ENCODE measurements at places on chromosomes 12 and 14.

DNA sequence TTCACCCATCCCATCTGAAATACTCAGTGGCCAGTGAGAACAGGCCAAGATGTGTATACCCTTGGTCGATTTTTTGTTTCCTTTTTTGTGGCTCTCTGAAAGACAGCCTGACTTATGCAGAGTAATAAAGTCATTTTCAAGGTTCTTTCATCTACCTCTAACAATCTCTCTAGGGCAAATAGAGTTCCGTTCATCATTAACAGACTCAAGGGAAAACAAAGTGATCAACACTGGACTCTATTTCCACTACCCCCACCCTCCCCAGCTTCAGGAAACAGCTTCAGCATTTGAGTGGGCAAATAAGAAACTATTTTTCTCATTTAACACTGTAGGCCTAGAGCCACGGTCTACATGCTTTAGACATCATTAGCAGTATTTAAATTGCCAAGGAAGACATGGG, 15.9 kb downstream of the PRKAB1 start:
- DNase-seq: no peak

DNA sequence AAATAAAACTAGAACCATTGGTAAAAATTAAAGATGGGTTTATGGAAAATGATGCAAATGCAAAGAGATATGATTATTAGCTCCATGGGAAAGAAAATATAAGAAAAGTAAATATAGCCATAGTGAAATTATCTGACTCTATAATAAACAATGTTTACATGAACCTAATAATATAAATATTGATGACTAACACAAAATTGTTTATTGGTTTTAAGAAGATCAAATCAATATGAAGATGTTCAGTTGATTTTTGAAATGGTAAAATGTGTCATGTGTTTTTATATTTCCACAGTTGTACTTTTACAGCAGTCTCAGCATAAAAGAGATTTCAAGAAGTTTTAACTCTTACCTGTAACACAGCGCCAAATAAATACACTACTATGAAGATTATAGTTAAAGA, 114.0 kb downstream of the SLC41A2 start:
- DNase-seq: no peak

DNA sequence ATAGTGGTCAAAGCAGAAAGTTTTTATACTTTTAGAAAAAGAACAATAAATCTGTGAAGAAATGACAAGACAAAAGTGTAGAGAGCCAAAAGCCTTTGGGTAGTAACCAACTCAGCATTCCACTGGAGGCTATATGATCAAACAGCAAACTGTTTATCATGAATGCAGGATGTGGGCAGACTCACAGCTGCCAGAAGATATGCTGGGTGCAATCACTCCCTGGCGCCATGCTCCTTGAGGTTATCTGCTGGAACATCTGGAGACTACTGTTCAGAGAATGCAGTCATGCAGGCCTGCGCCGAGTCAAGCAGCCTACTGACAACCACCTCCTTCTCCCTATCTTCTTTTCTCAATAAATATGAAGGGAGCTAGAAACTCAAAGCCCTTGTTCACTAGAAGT, 49.0 kb upstream of the SLC8A3 start:
- no peak for DNase-seq

DNA sequence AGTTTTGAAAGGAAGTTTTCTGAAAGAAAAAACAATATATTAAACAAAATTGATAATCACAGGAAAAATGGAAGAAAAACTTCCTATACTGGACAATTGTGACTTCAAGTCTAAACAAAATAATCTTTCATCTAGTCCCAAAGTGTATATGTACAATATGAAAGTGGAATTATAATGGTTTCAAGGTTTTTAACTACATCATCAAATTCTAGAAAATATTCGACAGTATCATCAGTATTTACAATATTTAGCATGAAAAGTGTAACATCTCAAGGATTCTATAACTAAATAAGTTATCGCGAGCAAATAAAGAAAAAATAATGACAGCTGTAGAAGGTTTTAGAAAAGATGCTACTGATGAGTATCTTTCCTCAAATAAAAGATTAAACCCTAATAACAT, 310.9 kb upstream of the LRFN5 start:
- DNase-seq: no peak

- DNase-seq: no peak
These were observed 1084.7 kb downstream of the SLC6A15 start for GRCh38 chr12:83827860-83828259.

- no peak for DNase-seq
These were observed 135.0 kb upstream of the MYL2 start for GRCh38 chr12:111055181-111055880.

DNA sequence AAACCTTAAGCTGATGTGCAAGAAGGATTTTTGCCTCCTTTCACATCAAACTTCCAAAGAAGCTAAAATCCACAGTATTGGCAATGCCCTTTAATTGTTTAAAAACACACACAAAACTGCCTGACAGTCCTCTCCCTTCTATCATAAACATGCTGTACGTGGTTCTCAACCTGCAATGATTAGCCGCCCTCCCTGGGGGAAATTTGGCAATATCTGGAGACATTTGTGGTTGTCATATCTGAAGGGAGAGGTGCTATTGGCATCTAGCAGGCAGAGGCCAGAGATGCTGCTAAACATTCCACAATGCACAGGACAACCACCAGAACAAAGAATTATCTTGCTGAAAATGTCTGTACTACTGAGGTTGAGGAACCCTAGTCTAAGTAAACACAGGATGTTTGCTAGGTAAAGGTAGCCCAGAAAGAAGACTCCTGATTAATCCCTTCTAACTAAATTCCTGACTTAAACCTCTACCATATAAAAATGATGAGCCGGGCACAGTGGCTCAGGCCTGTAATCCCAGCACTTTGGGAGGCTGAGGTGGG, 1.2 kb downstream of the ACOT6 start:
- DNase-seq: no peak

- DNase-seq: no peak
These were observed 4.6 kb upstream of the CACNB3 start for GRCh38 chr12:48813465-48814261.

GRCh38 chr12:109840305-109841074, 7.3 kb upstream of the TRPV4 start:
- DNase-seq: no peak

DNA sequence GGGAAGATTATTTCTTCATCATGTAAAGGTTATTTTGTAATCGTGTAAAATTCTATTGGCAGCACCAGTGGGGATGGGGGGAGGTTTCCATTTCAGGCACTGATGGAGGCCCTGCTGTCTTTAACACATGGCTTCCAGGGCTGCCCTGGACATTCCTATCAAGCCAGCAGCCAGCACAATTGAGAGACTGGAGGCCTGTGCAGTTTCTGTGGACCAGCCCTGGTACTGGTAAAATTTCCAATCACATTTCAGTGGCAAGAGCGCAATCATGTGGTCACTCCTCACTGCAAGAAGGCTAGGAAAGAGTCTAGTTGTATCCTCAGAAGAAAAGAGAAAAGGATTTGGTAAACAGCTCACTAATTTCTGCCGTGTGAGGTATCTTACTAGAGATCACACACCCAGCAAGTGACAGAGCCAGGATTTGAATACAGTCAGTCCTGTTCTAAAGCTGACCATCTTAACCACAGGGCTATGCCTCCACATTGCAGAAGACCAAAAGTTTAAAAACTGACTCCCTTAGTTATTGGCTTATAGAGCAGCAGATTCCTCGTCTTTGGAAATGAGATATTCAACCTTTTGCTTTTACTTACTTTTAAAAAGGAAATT, 179.4 kb upstream of the ARHGAP5 start:
- DNase-seq: no peak

DNA sequence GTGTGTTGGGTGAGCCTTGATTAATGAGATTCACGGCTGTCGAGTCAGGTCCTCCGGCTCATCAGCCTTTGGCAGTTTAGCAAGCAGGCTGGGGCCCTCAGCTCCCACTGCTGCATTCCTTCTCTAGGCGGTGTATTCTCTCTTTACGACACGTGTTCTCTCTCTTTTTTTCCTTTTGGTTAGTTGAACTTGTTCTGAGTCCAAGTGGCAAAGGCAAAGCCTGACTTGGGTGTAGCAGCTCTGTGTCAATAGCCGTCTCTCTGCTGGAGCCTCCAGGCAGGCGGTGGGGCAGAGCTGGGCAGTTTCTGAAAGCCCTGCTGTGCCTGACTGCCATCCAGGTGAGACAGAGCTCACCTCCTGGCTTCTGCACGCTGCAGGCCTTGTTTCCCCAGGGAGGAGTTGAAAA, 46.6 kb downstream of the SUSD6 start:
- no peak for DNase-seq

- DNase-seq: no peak
These were observed 1.8 kb downstream of the ZDHHC22 start for GRCh38 chr14:77139540-77140358.

DNA sequence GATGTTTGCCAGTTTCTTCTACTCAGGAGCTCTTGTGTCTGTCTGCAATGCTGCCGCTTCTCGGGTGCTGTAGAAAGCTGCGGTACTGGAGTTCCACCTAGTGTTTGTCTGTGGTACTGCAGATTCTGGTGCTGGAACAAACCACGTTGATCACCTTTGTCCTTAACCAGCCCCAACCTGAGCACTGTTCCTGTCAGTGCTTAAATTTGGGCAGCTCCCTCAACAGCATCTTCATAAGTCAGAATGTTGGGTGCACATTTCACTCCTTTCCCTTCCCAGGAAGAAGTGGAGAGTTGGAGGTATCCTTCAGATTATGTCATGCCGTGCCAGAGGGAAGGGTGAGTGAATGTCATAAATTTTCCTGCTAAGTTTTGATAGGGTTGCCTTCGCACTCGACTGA, 48.7 kb upstream of the LALBA start:
- DNase-seq: peak; percentile 25

GRCh38 chr14:101511620-101512375, 49.5 kb upstream of the DIO3 start:
- no peak for DNase-seq

- no peak for DNase-seq
These were observed 31.5 kb downstream of the RAD9B start for GRCh38 chr12:110533607-110534006.

DNA sequence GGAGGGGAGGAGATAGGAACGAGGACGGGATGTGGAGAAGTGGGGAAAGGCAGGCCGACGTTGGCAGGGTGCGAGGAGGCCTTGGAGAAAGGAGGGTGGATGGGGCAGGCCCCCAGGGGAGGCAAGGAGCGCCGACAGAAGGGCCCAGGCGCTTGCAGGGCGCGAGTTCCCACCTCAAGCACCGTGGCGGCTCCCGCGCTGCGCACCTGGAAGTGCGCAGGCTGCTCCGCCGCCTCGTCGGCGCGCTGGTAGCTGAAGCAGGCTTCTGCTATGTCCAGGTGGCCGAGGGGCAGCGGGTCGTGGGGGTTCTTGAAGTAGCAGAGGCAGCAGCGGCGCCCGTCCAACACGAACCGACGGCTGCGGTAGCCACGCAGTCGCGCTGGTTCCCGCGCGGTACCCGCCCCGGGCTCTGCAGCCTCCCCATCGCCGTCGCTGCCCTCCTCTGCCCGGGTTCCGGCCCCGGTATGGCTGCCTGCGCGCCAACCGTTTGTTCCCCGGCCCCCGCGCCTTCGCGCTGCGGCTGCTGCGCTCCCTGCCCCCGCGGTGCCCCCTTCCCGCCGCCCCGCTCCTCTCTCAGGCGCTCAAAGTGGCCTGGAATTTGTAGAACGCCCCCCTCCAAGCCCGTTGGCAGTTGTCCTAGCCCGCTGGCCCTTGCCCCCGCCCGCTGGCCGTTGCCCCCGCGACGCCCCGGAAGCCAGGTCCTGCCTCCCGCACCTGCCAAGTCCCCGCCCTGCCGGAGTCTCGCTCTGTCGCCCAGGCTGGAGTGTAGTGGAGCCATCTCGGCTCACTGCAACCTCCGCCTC, 1.1 kb upstream of the ACTR6 start:
- no peak for DNase-seq

DNA sequence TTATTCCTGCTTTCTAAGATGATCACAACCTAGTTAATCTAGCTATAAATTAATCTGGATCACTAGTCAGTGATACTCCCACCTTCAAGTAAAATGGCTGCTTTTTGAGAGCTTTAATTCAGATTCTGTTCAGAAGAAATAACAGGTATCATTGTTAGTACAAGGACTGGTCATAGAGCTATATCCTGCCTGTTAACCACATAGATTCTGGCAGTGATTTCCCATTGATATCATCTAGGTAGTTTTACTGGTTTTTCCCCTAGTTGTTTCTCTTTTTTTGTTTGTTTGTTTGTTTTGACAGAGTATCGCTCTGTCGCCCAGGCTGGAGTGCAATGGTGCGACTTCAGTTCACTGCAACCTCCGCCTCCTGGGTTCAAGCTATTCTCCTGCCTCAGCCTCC, 39.0 kb upstream of the HIF1A start:
- no peak for DNase-seq

- no peak for DNase-seq
These were observed 66.7 kb downstream of the DHRS2 start for GRCh38 chr14:23702656-23703426.

GRCh38 chr14:84084056-84084630, 1445.8 kb upstream of the FLRT2 start:
- DNase-seq: no peak

- DNase-seq: no peak
These were observed 28.3 kb downstream of the NPC2 start for GRCh38 chr14:74464785-74465184.

- DNase-seq: no peak
These were observed 19.0 kb downstream of the DIP2B start for GRCh38 chr12:50523772-50524171.

DNA sequence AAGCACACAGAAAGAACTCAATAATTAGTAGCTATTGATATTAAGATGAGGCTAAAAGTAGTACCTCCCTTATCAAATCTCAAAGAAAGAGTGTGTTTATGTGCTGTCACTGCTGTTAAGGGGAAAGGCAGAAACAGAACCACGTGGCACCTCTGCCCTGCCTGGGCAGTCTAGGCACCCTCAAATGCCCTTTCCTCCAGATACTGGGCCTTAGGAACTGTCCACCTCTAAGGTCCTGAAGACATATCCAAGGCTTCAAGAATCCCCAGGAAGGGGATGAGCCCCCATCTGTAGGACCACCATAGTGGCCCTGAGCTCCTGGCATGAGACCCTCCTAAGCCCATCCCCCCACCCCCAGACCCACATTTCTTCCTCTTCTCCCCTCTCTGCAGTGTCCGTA, 29.1 kb downstream of the NGB start:
- DNase-seq: no peak

GRCh38 chr12:45839917-45840316, 110.4 kb downstream of the ARID2 start:
- no peak for DNase-seq

GRCh38 chr14:67583711-67584644, 16.1 kb downstream of the PIGH start:
- DNase-seq: no peak

DNA sequence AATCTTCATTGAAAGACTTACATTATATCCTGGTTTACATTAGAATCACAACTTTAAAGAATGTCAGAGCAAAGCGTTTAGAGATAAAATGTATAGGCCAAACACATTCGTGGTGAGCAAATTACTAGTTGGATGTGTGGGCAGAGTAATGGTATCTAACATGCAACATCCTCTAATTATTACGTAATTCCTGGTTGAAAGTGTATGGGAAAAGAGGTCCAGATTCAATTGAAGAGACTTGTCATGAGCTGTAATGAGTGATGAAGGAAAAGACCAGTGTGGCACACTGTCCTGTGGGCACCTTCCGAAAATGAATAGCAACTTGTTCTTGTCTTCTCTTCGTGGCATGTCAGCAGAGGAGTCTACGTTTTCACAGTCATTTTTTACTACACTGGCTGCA, 192.8 kb downstream of the LRIG3 start:
- DNase-seq: no peak

GRCh38 chr14:78130356-78130755, 39.8 kb upstream of the NRXN3 start:
- DNase-seq: no peak

GRCh38 chr12:76268267-76268666, 79.9 kb downstream of the BBS10 start:
- DNase-seq: no peak
